ENCODE measurements at places on chromosomes 4 and X.

DNA sequence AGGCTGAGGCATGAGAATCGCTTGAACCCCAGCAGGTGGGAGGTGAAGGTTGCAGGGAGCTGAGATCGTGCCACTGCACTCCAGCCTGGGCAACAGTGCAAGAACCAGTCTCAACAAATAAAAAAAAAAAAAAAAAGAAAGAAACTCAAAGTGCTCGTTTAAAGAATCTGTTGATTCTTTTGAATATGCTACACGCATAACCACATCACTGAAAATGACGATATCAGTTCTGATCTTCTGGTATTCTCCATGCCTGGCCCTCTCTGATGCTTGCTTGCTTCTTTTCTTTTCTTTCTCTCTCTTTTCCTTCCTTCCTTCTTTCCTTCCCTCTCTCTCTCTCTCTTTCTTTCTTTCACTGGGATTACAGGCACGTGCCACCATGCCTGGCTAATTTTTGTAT is 7.3 kb downstream of the AVPR2 start:
- DNase-seq: no peak

GRCh38 chr4:180751009-180751408 is 1492.2 kb upstream of the TENM3 start:
- no peak for DNase-seq

DNA sequence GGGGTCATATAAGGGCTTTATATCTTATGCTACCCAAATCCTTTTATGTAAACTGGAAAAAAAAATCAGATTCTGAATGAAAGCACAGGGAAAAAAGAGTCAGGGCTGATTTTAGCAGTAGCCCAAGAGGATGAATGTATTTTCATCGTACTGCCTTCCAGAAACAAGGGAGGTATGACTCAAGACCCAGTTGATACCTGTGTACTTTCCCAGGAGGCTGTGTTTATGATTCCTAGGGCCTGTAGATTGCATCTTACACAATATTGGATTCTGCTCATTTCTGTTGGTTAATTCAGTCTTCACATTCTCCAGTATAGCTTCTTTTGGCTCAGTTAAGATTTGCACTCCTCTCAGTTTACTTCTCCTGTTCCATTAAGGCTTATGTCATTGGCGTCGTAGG is 127.9 kb upstream of the LIMCH1 start:
- no peak for DNase-seq

- DNase-seq: no peak
Measured at GRCh38 chr4:146265950-146266490, 51.7 kb downstream of the REELD1 start.

GRCh38 chr4:185700048-185700447 is 111.9 kb downstream of the SORBS2 start:
- DNase-seq: no peak

GRCh38 chr4:77201343-77201742 is 44.3 kb downstream of the CCNG2 start:
- DNase-seq: no peak

DNA sequence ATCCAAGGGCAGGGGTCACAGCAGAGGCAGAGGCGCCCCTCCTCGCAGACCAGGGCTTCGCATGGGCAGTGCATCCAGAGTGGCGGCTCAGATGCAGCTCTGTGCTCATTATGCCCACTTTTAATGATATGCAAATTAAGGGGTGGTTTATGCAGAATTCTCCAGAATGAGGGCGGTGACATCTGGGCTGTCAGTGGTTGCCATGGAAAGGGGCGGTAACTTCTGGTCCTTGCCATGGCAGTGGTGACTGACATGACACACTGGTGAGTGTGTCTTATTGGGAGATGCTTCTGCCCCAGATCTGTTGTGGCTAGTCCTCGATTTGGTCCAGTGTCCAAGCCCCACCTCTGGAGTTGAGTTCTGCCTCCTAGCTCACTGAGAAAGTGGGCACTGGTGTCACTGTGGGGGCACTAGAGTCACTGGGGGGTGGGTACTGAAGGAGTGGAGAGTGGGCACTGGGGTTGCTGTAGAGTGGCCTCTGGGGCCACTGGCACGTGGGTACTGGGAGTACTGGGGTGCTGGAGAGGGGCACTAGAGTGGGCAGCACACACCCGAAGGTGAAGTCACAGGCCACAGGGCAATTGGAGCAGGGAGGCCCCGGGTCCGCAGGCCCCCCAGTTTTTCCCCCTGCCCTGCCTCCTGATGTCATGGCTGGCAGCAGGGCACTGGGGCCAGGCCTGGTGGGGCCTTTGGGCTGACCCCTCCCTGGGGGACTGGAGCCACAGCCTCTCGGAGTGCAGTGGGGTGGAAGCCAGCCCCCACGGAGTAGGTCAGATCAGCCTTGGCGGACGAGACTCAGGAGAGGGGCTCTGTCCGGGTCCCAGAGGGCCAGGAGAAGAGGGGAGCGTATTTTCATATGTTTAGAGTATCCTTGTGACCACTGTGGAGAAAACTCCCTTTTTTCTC is 98.6 kb upstream of the NKX1-1 start:
- DNase-seq: no peak

GRCh38 chr4:147059064-147059731 is 113.5 kb upstream of the TTC29 start:
- DNase-seq: no peak

DNA sequence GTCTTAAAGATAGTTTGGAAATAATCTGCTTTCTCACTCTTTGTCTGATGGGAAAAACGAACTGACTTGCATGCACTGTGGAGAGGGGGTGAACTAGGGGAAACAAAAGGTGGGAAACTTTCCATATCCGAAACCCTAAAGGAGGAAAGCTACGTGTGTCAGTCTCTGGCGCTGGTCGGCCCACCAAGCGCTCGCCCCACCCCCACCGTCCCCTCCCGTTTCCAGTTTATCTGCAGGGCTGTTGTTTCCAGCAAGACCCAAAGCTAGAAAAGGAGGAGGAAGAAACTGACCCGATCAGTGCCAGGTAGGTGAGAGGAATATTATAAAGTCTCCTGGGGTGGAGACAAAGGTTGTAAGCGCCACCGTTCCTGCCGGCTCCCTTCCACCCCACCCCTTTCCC is 552 bp downstream of the TCEAL9 start:
- DNase-seq: no peak

- DNase-seq: no peak
Measured at GRCh38 chrX:11836284-11836683, 78.2 kb downstream of the MSL3 start.

- DNase-seq: no peak
Measured at GRCh38 chrX:3370656-3371055, 24.2 kb upstream of the MXRA5 start.

GRCh38 chr4:156197216-156197615 is 243.6 kb upstream of the CTSO start:
- no peak for DNase-seq

GRCh38 chr4:43275779-43276178 is 383.3 kb downstream of the GRXCR1 start:
- DNase-seq: no peak

GRCh38 chrX:87337267-87337666 is 180.3 kb upstream of the KLHL4 start:
- no peak for DNase-seq

DNA sequence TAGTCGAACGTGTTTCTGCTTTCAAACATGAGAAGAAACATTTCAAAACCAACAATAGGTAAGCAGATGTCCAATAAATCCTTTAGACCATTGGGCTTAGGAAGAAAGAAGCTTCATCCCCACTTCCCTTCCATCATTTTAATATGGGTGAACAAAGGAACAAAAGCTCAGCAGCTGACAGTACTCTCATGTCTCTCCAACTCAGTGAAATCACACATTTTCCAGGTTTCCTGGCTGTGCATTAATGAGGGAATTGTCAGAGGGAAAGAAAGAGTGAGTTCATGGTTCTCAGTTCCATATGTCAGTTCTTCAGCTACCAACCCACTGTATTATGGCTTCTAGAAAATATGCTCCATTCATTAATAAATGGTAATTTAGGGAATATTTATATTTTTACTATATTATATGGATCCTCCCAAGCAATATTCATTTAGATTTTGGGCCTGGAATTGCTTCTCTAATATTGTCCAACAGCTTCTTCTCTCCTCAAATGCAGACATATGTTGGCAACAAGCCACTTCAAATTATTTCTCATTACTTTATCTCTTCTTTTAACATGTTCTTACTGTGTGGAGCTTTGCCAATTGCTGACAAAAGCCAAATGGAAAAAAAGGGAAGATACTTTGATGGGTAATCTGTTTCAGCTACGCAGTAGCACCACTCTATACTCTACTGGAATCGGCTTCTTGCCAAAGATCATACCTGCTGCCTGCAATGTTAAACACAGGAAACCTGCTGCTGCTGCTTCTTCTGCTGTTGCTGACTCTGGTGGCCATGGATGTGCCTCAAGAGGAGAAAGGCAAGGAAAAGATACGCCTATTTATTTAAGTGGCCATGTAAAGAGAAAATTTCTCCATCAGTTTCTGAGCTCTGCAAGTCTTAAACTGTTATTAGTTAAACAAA is 1757.6 kb downstream of the ARAP2 start:
- no peak for DNase-seq

DNA sequence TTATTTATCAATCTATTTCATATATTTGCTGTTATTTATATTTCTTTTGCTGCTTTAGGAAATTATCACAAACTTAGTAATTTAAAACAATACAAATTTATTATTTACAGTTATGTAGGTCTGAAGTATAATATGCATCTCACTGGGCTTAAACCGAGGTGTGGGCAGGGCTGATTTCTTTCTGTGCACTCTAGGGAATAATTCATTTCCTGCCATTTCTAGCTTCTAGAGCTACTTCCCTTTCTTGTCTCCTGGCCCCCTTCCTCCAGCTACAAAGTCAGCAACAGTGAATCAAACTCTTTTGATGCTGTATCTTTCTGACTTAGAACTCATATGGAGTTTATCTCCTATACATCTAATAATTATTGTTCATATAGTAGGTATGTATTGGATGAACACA is 303.5 kb upstream of the ARSJ start:
- no peak for DNase-seq

DNA sequence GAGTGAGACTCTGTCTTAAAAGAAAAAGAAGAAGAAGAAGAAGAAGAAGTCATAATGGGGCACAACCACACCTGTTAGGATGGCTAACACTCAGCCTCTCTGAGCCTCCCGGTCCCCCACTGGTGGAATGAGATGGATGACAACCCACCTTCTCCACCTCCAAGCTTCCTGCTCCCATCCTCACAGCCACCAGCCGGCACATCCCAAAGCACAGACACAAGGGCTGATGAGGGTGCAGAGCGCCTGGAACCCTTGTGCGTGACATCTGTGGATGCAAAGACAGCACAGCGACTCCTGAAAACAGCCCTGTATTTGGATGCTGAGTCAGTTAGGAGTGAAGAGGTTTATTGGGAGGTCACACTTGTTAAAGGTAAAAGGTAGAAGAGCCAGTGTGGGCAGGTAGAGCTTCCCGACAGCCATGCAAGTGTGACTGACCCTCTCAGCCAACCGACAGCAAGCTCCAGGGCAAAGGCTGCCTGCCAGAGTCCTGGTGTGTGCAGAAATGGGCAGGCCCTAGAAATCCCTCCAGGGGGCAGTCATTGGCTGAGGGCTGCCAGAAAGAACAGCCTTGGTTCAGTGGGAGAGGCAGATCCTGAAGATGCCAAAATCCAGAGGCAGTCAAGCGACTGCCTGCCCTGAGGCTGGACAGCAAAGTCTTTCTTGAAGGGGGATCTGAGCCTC is 26.6 kb upstream of the MAN2B2 start:
- DNase-seq: no peak

GRCh38 chr4:183355405-183355804 is 33.2 kb upstream of the CLDN24 start:
- DNase-seq: no peak

- DNase-seq: peak; percentile 15
Measured at GRCh38 chr4:76212851-76213414, 691 bp downstream of the SCARB2 start.

DNA sequence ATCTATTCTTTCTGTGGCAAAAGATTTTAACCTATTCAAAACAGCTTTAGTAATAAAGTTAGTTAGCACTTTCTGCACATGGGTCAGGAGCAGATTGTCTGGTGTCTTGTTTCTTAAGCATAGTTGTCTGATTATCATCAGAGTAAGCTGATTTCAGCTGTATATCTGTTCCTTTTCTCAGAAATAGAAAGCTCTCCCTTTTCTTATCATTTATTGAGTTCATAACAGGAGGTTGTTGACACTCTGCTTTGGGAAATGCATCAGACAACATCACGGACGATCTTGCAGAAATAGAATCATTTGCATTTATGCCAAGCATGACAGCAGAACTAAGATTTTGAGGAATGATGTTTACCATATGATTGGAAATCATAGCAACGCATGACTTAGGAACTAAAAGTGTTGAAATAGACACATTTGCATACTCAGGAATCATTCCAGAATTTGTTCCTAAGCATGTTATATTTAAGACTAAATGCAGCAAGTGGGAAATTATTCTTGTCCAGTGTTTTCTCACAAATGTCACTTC is 66.7 kb downstream of the RBMX2 start:
- no peak for DNase-seq

GRCh38 chr4:31620476-31620875 is 900.3 kb downstream of the PCDH7 start:
- no peak for DNase-seq

DNA sequence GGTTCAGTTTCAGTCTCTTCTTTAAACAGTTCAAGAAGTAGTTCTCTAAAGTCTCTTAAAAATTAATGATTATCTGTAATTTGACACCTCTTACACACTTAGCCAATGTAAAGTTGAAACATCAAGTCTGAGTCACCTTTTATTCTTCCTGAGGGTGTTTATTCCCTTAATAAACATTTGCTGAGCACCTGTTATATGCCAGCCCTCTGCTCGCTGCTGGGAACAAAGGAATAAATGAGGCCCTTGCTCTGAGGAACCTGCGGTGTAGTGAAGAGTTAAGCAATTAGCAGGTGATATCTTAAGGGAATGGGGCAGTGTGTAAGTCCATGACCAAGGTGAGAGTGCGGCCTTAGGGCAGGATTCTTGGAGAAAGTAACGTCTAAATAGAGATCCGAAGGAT is 5.2 kb upstream of the NDNF start:
- DNase-seq: no peak

- DNase-seq: no peak
Measured at GRCh38 chrX:68895778-68896177, 67.0 kb downstream of the EFNB1 start.

- no peak for DNase-seq
Measured at GRCh38 chr4:56512166-56512565, 6.6 kb downstream of the ARL9 start.

DNA sequence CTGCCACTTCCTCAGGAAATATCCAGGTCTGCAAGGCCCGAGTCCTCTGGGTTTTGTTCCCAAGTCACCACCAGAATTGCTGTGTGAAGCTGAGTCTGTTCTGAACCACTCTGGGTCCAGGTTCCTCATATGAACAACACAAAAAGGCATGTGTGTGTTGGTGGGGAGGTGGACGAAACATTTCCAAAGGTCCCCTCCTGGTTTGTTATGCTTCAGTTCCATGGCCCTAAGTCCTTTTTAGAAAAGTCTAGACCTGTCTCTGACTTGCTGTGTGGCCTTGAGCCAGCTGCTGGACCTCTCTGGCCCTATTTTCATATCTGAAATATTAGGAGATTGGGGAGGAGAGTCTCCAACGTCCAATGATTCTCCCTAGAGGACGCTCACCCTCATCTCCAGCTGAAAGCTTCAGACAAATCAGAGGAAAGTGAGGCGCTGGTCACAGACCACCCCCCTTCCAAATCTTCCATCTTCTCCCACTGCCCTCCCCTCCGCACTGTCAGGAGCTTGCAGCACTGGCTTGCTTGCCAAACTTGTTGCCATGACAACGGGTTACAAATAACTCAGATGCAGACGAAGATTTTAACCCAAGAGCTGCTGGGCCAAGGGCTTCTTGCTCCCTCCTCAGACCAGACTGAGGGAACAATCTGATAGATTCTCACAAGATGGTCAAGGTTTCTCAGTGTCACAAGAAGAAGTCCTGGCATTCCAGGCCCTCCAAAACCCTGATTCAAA is 64.5 kb downstream of the SMC1A start:
- DNase-seq: no peak

Data from activated CD4-positive, alpha-beta T cell treated with anti-CD3 and anti-CD28 coated beads for 4 hours (primary cell).